ENCODE measurements at places on chromosomes 7 and 10.

DNA sequence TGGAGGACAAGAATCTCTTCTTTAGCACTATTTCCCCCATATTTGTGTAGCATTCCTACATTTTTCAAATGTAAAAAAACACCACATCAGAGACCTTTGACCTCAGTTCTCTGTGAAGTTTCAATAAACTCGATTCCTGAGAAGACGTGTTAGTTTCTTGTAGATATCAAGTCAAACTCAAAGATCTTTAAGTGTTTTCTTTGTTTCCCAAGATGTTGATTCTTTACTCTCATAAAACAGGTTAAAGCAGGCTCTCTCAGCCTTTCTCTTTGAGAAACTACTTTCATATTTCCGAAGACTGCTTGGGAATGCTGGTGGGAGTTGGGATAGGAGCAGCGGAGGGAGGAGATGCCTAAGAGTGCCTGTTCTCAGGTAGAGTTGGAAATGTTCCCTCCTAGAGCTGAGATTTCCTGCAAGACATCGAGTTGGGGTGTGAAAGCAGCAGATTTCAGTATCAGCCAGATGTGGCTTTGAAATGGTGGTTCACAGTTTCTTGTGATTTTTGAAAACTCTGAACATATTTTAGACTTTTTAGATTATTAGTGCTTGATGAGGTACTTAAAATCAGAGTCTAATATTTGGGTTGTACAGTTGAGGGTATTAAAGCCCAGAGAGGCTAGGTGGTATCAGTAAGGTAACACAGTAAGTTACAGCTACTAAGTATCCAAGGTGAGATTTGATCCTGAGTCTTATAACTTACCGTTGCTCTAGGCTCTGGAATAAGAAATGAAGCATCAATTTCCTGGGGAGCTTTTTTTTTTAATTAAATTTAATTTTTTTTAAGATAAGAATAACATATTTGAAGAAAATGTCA, 13.9 kb downstream of the ADK start:
- DNase-seq, result no peak

DNA sequence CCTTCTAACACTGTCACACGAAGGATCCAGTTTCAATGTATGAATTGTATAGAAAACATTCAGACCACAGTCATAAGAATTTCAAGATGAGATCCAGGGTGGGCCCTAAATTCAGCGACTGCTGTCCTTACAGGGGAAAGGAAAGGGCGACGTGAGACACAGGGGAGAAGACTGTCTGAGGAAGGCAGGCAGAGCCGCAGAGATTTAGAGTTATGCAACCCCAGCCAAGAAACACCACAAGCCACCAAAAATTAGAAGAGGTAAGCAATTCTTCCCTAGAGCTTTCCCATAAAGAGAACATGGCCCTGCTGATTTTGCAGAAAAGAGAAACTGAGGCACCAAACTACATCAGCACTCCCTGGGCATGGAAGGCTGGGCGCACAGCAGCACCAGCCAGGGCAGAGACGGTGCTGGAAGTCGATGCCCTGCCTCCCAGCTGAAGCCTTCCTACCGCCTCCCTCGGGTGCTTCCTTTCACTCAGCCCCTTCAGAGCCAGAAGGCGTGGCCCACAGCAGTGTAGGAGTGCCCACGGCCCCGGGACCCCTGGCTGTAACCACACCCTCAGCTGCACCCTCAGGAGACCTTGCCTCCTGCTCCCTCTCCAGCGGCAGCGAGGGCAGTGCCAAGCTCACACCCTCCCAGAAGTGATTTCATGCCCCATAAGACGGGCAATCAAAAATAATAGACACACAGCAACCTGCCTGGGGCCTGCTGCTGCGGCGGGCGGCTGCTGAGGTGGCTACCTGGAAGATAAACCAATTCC, 81.0 kb upstream of the LRRC4 start:
- DNase-seq, result no peak

GRCh38 chr7:99997545-99998137, 17.8 kb upstream of the ZKSCAN1 start:
- peak; percentile 44 for DNase-seq

DNA sequence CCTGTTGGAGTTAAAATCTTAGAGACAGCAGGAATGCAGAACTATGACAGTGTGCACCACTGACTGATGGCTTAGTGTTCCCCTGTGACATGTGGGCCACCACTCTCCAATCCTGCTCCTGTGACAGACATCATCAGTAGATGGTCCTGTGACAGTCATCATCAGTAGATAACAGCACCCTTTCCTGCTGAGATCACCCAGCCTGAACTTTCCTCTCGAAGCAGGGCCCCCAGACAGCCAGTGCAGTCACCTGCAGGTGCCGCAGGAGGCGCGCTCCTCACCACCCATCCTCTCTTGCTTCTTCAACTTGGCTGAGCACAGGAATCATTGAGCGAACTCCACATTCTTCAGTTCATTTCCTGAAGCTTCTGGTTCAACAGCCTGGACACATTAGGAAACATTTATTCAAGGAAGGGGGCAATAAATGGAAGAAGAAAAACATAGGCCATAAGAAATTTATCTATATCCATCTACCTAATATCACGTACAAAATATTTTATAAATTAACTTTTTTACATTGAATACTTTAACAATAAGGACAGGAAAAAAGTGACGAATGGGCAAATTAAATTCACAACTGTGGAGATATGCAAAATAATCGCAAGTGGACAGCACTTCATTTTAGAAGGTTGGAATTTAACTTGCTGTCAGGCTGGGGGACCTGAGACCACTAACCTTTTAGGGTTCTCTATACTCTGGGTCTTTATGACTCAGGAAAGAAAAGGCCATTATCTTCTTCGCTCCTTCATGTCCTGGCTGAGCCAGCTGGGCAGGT, 32.0 kb upstream of the MKI67 start:
- no peak for DNase-seq

DNA sequence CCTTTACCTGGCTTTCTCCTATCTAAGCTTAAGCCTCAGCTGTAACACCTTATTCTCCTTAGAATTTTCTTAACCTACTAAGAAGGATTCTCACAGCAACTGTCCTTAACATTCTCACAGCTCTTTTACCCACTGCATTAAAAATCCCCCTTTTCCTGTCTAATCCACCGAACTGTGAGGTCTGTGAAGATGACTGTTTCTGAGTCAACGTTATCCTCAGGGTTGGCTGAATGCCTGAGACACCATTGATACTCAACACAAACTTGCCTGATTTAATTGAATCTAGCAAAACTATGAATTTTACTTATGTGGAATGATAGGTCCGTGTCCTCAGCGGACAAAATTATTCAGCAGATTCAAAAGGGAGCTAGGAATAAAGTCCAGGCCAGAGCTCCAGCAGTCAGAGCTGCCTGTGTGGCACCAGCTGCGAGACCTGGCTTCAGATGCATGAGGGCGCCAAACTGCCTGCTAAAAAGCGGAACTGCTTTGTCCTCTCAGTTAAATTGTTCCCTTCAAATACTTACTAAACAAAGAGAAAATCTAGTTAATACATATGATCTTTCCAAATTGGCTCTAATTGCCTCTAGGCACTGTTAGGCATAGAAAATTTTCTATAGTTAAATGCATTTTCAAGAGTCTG, 33.4 kb upstream of the VWDE start:
- DNase-seq, result no peak

DNA sequence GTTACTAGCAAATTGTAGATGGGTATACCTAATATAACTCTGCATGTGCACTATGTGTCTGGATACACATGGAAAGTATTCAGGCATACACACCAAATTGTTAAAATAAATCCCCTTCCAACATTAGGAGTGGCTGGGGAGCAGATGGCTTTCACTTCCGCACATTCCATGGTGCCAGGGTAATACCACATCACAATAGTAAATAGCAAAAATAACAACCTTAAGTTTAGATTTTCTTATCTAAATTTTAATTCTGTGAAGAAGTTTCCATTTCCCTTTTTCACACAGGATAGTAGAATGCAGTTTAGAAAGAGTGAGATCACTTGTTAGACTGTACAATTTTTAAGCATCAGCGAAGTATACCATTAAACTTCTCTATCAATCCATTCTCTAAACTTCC, 5.8 kb upstream of the ALOX5 start:
- no peak for DNase-seq

DNA sequence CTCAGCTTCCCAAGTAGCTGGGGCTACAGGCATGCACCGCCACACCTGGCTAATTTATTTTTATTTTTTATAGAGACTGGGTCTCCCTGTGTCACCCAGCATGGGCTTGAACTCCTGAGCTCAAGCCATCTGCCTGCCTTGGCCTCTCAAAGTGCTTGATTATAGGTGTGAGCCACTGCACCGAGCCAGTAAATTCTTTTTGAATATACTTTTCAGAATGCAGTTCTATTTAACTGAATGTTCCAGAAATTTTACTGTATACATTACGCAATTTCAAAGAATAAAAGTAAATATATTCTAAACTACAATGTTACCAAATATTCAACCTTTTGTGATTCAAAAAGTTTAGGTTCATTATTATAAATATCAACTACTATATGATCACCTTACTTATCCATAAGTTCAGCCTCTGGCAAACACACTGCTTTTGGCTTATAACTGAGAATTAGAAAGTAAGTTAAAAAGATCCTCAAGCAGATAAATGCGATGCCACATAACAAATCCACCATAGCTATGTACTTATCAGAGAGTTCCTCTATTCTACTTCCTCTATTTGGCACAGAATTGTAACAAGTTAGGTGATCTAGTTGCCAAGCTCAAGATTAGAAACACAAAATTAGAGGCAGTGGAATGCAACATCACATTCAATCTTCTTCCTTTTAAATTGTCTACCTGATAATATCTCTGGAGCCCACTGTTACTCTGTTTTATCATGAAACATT, 118.2 kb downstream of the ANK3 start:
- peak; percentile 27 for DNase-seq

- no peak for DNase-seq
Measured at GRCh38 chr10:76205361-76205760, 773.9 kb downstream of the LRMDA start.

- no peak for DNase-seq
Measured at GRCh38 chr7:42151309-42151708, 85.7 kb downstream of the GLI3 start.

DNA sequence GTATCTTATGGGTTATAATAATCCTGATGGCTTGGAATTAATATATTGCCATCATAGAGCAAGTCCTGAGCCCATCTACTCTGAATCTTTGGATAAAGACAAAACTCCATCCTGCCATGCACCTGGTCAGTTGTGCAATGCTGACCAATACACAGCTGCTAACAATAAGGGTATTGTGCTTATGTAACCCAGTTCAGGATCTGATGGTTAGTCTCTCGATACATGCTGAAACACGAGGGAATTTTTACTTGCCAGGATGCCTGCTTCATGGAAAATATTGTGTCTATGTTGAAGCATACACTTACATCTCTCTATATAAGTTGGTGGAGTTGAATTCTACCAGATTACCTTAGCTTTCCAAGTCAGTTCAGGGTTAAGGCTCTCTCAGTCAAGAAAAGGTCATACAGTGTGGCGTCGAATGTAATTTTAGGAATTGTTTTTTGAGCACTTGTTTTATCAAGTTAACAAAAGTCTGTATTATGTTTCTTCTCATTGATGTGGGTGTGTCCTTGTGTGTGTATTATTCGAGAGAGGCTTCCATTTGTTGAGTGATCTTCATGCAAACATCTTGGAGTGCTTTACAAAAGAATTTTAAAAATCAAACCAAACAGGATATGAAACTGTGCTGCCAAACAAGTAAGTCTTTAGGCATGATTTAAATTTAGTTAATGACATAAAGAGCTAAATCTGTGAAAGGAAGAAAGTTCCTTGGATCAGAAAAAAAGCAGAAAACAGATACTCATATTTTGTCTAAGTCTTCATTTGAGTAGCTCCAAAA, 449.1 kb downstream of the SUGCT start:
- DNase-seq, result no peak

DNA sequence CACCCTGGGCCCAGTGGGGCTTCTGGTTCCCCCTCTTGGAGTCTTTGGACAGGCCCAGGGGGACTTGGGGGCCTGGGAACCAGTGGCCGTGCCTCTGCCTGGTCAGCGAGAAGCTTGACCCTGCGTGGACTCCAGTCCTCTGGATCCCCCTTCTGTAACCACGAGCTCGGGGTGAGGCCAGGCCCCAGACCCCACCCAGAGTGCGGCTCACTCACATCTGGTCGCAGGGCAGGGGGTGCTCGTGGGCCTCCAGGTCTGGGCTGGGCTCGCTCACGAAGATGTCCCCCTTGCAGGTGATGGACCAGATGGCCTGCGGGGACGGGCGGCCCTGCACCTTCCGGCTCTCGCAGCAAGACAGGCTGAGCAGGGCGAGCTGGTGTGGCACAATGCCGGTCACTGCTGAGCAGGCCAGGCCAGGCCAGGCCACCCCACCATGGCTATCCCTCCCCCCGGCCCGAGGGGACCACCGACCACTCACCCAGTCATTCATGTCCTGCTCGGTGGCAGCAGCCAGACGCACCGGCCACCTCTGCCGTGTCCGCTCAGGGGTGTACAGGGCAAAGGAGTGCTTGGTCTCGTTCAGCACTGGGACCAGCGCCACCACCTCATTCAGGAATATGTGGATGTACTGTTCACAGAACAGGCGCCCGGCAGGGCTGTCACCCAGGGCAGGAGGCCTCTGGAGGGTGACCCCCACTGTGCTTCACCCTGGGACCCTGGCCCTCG, 19.7 kb downstream of the BHLHA15 start:
- DNase-seq, result no peak

DNA sequence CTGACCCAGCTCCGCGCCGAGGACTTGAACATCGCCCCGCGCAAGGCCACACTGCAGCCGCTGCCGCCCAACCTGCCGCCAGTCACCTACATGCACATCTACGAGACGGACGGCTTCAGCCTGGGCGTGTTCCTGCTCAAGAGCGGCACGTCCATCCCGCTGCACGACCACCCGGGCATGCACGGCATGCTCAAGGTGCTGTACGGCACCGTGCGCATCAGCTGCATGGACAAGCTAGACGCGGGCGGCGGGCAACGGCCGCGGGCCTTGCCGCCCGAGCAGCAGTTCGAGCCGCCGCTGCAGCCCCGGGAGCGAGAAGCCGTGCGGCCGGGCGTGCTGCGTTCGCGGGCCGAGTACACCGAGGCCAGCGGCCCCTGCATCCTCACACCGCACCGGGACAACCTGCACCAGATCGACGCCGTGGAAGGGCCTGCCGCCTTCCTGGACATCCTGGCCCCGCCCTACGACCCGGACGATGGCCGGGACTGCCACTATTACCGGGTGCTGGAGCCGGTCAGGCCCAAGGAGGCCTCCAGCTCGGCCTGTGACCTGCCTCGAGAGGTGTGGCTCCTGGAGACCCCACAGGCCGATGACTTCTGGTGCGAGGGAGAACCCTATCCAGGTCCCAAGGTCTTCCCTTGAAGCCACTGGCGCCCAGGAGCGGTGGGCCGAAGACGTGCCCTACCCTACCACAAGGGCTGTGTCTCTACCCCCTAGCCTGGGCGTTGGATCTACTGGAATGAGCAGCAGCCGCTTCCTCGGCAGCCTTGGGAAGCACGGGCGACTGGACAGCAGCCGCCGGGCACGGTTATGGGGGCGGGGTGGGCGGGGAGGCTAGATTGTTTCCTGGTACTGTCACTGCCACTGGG, 945 bp downstream of the ADO start:
- DNase-seq, result no peak

GRCh38 chr10:102581401-102581800, 62.9 kb upstream of the TRIM8 start:
- no peak for DNase-seq

GRCh38 chr7:41834805-41835694, 132.2 kb upstream of the INHBA start:
- DNase-seq, result no peak

GRCh38 chr10:99756159-99756558, 24.1 kb downstream of the CUTC start:
- DNase-seq, result no peak

GRCh38 chr7:38007096-38007495, 86.7 kb downstream of the EPDR1 start:
- DNase-seq, result no peak

GRCh38 chr10:132434405-132435005, 37.5 kb downstream of the PWWP2B start:
- peak; percentile 55 for DNase-seq

Data from GF-D8 (cell line).